Memory B cell (primary cell): ENCODE measurements at places on chromosomes 7 and 10.

DNA sequence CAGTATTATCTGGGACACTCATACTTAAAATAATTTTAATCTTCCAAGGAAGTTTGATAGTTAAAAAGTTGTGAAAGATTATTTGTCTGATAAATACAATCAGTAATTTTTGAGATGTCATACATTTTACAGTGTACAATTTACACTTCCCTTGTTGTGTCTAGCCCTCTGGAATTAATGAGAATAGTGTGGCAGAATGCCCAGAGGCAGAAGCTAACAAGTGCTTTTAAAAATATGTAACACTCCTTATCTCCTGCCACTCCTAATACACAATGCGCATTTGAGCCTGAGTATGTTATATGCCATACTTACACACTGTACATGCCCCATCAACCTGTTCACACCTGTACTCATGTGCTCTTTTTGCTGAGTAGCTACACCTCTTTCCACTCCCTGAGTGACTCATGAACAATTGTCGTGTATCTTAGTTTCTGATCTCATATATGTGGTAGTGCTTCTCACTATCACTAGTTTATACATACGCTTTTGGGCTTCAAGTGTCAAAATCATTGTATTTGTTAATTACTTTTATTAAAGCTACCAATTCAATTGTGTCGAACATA, 106.9 kb upstream of the GNAI1 start:
- DNase-seq: no peak

- no peak for DNase-seq
These were observed 730 bp downstream of the LARP4B start for GRCh38 chr10:930625-931325.

DNA sequence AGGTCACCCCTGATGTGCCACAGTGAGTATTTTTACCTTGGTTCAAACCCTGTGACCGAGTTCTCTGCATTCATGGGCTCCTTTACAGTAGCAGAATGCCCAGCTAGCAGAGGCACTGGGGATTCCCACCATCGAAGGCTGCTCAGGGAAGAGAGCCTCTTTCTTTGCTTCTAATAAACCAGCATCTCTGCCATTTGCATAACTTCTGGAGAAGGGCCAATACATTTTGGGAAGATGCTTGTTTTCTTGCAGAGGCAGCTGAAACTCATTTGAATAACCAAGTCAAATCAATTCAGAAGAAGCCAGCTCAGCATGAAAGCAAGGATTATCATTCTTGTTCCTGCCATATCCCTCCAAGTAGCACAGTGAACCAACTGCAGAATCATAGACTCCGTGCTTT, 82.9 kb upstream of the WDR11 start:
- no peak for DNase-seq

DNA sequence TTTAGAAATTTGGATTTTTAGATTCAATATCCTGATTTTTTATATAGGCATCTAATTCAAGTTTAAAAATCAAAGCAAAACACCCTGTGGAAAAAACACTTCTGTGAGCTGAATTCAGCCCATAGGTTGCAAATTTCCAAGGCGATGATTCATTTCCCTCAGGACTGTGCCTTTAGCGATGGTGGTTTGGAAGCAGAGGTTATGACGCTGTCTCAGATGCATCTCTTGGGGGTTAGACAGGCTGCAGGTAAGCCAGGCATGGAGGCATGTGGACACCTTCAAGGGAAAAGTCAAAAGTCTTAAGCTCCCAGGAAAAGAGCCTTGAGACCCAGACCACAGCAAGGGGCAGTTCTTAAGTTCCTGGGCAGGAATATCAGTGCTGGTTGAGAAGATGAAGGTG, 9.5 kb upstream of the FRA10AC1 start:
- DNase-seq: no peak

DNA sequence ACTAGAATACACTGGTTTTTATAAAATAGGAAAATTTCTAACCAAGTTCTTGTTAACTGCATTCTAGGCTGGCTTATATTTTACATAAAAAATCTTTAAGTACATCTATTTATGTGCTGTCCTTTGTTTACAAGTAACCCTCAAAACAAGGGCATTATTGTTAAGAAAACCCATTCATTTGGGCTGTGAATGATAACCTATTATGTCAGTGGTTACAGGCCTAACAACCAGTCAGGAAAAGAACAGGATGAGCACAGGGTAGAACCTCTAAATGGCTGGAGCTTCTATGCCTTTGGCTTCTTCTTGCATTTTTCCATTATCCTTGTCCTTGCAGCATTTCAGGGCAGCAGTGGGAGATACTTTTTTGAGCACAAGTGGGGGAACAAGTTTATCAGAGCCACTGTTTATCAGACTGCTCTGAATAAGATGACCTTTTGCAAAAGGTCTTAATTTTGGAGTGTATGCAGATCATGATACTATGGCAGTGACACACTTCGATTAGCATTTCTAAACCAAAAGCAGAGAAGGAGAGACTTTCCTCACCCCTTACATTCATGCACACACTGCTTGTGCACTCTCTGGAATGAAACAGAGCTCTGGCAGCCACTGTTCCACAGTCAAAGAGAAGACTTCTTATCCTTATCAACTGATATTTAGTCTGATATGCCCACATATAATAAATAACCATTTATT, 10.9 kb downstream of the GPR37 start:
- no peak for DNase-seq
